ENCODE measurements at places on chromosomes 11 and 22.

DNA sequence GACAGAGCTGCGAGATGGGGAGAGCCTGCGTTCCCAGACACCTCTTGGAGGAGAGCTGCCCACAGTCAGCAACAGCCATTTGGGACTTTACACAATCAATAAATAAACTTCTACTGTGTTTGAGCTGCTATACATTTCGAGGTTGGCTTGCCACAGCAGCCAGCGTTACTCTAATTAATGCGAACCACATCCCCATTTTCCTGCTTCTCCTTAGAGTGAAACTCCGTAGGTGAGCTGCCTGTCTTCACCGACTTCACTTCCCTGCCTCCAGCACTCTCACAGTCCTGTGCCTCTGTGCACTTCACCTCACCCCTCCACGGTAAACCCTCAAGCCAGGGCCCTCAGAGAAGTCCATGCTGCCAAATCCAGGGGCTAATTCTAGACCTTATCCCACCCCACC, 5.9 kb upstream of the SLC22A12 start:
- no peak for DNase-seq

DNA sequence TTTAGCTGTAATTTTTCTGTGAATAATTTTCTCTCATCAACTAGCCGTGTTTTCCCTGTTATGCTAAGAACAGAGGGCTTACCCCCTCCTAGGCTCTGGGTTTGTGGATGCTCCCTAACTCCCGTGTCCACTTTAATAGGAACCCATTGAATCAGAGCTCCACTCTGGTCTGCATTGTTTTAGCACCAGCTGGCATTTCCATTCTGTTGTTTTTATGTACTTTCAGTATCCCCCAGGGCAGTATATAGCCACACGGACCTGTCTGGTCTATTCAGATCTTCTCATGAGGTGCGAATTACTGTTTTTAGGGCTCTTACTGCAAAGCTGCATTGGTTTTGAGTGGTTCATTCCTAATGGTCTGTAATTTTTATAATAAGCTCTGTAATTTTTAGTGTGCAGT, 16.0 kb downstream of the POLD3 start:
- DNase-seq: no peak

- no peak for DNase-seq
These were observed 22.6 kb upstream of the PKNOX2 start for GRCh38 chr11:125141686-125142535.

- DNase-seq: peak; percentile 27
These were observed 63.4 kb downstream of the FLI1 start for GRCh38 chr11:128757235-128757711.

GRCh38 chr11:45045683-45046471, 95.2 kb upstream of the TP53I11 start:
- no peak for DNase-seq

DNA sequence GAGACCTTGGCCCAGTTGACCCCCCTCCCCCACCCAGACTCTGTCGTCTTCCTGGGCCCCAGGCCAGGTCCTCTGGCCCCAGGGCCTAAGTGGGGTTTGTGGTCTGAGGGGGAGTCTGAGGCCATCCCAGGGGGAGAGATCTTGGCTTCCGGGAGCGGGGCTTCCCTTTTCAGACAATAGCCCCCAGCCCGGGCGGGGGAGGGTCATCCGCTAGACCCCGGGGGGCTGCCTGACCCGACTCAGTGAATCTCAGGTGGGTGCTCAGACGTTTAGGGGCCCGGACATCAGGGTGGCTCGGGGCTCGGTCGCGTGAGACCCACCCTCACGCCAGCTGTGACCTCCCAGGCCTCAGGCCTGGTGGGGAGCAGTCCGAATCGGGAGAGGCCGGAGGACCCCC, 609 bp downstream of the MAPK11 start:
- no peak for DNase-seq

DNA sequence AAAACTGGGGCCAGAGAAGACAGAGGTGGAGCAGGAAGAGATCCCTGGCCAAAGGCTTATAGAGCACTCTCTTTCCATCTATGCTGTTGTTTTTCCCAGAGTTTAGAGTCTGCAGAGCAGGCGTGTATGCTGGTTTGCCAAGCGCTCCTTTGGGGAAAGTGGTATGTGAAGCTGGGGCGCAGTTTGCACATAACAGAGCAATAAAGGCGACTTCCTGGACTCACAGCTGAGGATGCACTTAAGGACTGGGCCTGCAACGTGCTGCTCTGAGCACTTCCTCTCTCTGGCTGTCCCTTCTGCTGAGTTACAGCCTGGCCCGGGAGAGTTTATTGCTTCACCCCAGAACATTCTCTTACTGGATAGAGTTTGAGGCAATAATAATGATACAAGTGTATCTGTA, 41.7 kb downstream of the THAP12 start:
- no peak for DNase-seq

GRCh38 chr11:122394313-122394712, 261.2 kb upstream of the UBASH3B start:
- no peak for DNase-seq

GRCh38 chr11:5277807-5278382, 8.2 kb upstream of the HBE1 start:
- no peak for DNase-seq

GRCh38 chr11:120105576-120105975, 32.3 kb downstream of the TRIM29 start:
- DNase-seq: no peak

GRCh38 chr22:46748908-46749675, 11.0 kb upstream of the CERK start:
- peak; percentile 67 for DNase-seq

- no peak for DNase-seq
These were observed 26.9 kb downstream of the TRMU start for GRCh38 chr22:46362203-46362933.

DNA sequence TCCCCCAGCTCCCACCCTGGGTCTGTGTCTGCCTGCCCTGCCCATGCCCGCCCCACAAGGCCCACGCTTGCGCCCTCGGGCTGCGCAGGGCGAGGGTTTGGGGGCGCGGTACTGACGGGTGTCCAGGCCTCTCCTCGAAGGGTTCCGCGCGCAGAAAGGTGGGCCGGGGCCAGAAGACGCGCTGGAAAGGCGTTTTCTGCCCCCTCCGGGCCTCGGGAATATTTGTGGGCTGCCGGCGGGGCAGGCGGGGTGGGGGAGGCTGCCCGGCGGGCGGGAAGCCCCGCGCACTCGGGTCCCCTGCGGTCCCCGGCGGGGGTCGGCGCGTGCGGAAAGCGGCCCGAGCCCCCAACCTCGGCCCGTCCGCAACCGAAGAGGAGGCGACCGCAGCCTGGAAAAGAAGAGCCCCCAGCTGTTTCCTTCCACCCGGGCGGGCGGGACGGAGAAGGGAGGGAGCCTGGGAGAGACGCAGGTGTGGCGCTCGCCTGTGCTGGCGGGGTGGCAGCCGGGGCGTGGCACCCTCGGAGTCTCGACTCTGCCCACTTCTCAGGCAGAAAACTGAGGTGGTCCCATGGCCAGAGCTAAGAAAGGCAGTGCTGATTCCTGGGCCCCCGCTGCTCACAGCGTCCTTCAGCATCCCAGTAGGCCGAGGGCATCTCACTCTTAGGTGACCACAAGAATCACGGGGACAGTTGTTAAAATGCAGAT, 59.0 kb downstream of the THAP12 start:
- DNase-seq: no peak

DNA sequence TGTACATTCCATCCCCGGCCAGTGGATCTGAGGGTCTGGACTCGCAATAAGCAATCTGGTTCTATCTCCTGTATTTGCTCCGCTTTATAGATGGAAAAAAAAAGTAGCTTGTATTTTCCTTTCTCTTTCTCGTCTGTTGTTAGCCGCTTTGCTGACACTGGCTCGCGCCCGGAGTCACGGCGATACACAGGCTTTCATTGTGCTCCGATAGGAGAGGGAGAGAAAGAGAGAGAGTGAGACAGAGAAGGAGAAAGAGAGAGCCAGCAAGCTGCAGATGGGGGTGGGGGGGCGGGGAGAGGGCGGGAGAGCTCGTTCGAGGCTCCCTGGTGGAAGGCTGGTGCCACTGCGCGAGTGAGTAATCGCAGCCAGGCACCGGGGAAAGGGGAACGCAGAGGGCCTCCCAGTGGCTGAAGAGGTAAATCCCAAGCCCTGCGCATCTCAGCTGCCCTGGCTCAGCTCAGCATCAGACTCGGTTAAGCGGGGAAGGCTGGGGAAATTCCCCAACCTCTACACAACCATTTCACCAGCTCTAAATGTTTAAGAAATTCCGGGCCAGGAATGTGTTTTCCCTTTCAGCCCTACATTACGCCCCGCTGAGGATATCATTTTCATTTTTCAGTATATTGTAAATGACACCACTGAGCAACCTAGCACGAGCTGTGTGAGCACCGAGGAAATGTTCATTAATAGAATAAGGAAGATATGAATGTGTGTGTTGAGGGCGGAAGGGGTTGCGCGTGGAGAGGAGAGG, at the start of gene MAML2:
MAML2 (minus strand) TSS at position 235 of the 751 bp plus-strand sequence. CDS start 1,300 bp downstream, outside the sequence.
- DNase-seq: peak; percentile 78

GRCh38 chr11:45092404-45092785, 54.0 kb upstream of the PRDM11 start:
- DNase-seq: no peak

- no peak for DNase-seq
These were observed 101.0 kb downstream of the GGTLC2 start for GRCh38 chr22:22745225-22746060.

DNA sequence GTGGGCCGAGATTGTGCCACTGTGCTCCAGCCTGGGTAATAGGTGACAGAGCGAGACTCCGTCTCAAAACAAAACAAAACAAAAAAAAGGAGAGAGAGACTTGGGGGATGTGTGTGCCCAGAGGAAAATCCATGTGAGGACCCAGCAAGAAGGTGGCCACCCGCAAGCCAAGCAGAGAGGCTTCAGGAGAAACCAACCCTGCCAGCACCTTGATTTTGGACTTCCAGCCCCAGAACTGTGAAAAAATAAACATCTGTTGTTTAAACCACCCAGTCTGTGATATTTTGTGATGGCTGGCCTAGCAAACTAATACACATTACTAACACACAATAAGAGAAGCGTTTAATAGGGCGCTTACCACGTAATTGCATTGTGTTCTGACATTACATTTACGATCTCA, 21.2 kb downstream of the TXN2 start:
- DNase-seq: no peak

DNA sequence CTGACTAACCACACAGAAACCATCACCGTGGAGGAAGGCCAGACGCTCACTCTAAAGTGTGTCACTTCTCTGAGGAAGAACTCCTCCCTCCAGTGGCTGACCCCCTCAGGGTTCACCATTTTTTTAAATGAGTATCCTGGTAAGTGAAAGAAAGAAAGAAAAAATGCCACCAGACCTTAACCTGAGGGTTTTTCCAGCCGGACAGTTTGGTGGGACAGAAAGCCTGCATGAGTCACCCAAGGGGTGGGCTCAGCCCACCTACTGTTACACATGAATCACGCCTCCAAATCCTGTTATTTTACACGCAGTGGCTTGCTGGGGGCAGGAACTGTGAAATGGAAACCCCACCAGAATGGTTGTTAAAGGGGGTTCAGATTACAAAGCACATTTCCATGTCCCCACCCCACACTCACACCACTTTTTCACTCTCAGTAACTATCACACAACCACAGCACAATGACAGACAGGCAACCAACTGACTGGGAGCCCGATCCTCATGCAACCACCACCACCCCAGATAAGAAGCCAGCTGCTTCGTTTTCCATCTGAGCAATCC, 11.9 kb downstream of the CRTAM start:
- DNase-seq: no peak

- DNase-seq: no peak
These were observed 459.3 kb downstream of the BRD1 start for GRCh38 chr22:49368221-49368975.

GRCh38 chr11:60870276-60870675, 2.9 kb downstream of the ZP1 start:
- no peak for DNase-seq

- no peak for DNase-seq
These were observed 7.1 kb downstream of the CASP12 start for GRCh38 chr11:104891135-104891534.

GRCh38 chr11:23574149-23574548, 713.9 kb upstream of the CCDC179 start:
- no peak for DNase-seq

DNA sequence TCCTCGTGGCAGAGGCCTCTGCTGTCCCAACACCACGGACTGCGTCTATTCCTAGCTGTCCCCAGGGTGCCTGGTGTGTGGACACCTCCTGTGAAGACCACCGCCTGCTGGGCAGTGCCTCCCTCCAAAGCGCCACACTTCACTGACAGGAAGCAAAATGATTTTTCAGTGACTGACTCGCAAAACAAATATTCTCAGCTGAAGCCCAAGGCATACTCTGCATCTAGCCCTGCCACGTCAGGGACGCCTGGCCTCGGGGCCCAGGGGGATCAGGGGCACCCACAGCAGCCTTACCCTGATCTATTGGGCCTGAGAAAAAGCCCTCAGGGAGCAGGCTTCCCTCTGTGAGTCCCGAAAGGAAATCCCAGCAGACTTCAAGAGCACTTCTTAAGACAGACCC, 2.2 kb downstream of the BRD1 start:
- DNase-seq: no peak

DNA sequence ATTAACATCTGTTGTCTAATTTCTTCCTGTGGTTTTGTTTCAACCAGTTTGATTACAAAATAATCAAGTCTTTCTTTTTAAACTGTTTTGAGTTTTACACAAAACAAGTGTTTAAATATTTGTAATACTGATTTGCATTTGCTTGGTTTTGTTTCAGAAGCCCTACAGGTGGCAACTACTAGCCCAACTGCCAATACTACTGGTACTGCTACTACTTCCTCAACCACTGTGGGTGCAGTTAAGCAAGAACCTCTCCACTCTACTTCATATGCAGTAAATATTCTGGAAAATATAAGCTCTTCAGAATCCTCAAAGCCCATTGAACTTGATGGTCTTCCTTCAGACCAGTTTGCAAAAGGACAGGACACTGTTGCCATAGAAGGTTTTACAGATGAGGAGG, 61.1 kb downstream of the QSER1 start:
- no peak for DNase-seq

- DNase-seq: no peak
These were observed 213.9 kb upstream of the NARS2 start for GRCh38 chr11:78788533-78788932.

GRCh38 chr11:64872790-64873488, 5.5 kb downstream of the EHD1 start:
- no peak for DNase-seq

Data from stimulated activated CD4-positive, alpha-beta T cell treated with anti-CD3 and anti-CD28 coated beads, Interleukin-1b, Interleukin-23, amount 100 ng/mL, for 1 hour (primary cell).